ENCODE measurements at places on chromosomes 5 and 9.

GRCh38 chr9:78189001-78189400 lies 46.9 kb upstream of the CEP78 start:
- DNase-seq: no peak

DNA sequence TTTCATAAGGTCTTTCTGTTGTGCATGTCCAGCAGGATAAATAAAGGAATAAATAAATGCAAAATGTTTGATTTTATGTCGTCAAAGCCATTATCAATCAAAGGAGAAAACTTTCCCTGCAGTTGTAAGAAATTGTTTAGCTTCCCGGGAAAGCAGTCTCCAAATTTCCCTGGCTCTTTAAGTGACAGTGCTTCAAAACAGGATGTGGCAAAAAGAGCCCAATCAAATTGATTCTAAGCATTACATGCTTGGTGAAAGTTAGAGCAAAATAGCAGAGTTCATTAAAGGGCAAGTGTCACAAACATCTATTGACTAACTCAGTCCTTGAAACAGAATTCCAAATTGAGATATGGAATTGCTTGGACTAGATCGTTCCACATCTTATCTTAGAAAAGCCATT lies 704.1 kb downstream of the PRELID2 start:
- no peak for DNase-seq

GRCh38 chr9:99026956-99027298 lies 78.0 kb upstream of the TGFBR1 start:
- no peak for DNase-seq

GRCh38 chr5:109454731-109455505 lies 45.1 kb upstream of the PJA2 start:
- DNase-seq: no peak

DNA sequence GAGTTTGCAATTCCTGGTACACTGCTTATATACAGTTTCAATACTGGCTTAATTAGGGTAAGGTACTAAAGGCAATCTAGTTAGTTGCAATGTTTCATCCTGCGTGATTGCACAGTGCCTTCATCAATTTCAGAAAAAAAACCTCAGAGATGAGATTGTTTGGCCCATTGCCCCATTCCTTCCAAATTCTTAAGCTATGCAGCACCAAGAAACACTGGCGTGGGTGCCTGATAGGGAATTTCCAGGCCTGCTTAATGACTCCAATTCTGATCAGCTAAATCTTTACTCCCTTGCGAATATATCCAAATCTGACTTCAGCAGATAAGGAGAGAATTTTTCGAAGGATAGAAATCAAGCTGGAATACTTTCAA lies 35.9 kb upstream of the GAS1 start:
- no peak for DNase-seq

GRCh38 chr5:156927545-156927944 lies 35.5 kb downstream of the TIMD4 start:
- no peak for DNase-seq

DNA sequence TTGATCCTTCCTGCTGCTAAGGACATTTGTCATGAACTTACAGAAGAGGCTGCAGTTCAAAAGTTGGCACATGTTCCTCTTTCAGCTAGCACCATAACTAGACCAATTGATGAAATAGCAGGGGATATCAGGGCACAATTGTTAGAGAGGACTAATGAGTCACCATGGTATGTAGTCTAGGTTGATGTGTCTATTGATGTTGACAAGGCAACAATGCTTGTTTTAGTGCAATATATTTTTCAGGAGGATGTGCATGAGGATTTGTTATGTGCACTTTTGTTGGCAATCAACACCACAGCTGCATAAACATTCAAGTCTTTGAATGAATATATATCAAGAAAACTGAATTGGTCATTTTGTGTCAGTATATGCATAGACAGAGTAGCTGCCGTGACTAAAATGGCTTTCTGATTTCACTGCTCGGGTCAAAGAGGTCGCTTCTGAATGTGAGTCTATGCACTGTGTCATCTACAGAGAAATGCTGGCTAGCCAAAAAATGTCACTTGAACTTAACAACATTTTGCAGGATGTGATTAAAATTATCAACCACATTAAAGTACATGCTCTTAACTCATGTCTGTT lies 68.0 kb downstream of the FGF10 start:
- DNase-seq: no peak

DNA sequence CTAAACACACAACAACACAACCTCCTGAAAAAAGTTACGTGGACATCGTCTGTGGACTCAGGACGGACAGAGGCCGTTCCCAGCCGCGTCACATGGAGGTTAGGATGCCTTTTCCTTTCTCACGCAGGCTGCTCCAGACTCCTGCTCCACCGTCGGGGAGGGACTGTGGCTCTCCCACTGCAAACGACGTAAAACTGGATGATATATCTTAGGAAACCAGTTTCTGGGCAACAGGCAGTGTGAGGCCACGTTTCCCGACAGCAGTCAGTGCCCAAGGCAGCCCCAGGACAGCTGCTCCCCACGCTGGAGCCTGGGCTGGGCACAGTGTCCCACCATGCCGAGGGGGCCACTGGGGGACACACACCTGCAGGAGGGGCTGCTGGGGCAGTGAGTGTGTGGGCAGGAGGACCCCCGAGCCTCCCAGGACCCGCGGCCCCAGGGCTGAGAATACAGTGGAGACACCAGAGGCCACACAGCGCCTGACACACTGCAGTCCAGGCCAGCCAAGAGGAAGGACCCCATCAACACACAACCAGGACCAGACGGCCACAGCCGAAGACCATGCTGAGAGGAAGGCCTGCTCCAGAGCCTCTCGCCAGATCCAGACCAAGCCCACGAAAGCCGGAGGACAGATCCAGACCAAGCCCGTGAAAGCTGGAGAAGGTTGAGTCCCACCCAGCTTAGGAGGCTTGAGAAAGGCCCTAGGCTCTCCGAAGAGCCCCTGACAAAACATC lies 26.2 kb downstream of the EXD3 start:
- no peak for DNase-seq

DNA sequence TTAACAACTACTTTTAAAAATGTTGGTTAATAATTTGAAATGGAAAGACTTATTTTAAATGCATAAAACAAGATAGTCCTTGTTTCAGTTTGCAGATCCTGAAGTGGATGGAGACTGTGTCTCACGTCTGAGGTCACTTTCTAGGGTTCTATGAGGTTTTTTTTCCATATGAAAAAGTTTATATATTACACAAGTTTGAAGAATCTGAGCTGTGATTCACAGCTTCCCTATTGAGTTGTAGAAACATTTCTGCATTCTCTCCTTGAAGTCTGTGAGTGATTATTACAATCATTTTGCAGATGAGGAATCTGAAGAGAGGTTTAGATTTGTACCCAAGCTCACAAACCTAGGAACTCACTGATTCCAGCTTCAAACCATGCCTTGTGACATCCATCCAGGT lies 442.5 kb upstream of the KLF4 start:
- DNase-seq: no peak

DNA sequence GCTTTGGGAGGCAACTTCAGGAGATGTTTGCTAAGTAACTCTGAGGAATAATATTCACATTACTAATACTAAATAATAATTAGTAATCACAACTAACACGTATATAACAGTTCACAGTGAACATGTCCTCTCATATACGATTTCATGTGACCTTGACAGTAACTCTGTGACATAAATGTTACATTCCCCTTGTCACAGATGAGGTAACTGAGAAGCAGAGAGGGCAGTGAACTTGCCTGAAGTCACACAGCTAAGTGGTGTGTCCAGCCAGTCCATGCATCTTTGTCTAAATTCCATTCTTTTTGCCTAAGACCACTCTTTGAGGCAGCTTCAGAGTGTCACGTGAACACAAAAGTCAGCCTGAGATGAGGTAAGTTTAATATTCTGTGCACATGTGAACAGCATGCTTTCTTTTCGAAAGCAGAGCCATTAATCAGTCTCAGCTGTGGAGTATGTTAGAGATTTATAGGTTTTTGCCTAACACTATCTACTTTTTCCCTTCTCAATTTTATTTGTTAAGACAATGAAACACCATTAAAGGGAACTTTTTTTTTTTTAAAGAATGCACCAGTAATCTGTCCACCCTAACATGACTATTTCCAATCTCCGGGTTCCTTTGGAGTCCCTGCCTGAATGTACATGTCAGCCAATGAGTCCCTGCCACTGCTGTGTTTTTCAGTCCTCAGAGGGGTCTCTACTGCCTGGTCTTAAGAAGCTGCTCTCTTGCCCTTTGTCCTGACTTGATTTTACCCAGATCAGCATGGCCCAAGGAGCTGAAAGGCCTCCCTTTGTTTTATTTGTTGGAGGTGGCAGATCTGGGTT lies 43.5 kb downstream of the SH3PXD2B start:
- DNase-seq: no peak

GRCh38 chr5:38680094-38680825 lies 123.8 kb upstream of the LIFR start:
- DNase-seq: no peak

- DNase-seq: peak; percentile 19
Observed at GRCh38 chr9:97874624-97875023, 21.6 kb downstream of the FOXE1 start.

DNA sequence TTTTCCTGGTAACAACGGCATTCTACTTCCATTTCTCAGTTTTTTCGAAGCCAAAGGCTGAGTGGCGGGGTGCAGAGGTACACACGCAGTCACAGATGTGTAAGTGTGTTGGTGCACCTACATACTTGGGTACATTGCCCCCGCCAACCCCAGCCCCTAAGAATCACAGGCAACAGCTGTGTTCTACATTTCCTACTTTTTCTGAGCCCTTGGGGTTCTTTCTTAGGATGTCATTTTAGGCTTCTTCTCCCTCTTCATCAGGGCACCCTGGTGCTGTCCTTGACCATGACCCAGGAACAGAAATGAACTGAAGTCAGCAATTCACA lies 104.8 kb downstream of the PAX5 start:
- no peak for DNase-seq

DNA sequence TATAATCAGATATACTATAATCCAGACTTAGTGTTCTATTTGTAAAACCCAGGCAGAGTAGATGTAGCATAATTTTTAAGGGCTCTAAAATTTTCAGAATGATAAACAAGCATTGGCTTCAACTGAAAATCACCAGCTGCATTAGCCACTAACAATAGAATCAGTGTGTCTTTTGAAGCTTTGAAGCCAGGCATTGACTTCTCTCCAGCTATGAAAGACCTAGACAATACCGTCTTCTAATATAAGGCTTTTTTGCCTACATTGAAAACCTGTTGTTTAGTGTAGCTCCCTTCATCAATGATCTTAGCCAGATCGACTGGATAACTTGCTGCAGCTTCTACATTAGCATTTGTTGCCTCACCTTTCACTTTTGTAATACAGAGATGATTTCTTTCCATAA lies 1877.3 kb upstream of the ACO1 start:
- no peak for DNase-seq

All from vagina (tissue), 2 donors.